ENCODE measurements at places on chromosomes 3 and 15.

DNA sequence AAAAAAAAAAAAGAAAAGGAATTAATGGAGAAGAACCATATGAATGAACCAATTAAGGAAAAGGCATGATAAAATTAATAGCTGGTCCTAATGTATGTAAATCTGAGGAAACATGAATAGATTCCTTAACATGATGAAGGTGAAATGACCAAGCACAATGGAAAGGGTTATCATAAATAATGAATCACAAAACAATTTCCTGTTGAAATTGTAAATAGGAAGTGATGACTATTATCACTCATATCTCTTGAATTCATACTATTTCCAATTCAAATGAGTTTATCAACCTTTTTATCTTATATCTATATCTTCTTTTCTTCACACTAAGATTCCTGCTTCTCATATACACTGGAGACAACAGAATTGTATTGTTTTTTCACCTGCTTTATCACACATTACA is 32.0 kb downstream of the AADACL2 start:
- DNase-seq = no peak

DNA sequence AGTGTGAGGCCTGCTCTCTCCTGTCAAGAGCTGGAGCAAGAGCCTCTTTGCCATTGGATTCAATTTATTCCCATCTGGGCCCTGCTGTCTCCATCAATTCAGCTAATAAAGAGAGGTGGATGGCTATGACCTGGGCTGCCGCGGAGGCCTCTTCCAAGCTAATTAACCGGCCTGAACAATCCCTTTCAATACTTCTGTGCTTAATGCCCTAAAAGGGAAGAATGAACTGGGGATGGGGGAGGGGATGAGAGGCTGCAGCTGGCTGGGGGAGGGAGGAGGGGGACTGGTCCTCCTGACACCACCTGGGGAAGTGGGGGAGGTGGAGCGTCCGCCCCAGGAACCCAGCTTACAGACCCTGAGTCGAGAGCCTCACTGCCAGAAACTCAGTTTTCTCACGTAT is 33.4 kb upstream of the PRR23E start:
- DNase-seq = no peak

GRCh38 chr3:140794507-140794906 is 116.6 kb downstream of the TRIM42 start:
- no peak for DNase-seq

DNA sequence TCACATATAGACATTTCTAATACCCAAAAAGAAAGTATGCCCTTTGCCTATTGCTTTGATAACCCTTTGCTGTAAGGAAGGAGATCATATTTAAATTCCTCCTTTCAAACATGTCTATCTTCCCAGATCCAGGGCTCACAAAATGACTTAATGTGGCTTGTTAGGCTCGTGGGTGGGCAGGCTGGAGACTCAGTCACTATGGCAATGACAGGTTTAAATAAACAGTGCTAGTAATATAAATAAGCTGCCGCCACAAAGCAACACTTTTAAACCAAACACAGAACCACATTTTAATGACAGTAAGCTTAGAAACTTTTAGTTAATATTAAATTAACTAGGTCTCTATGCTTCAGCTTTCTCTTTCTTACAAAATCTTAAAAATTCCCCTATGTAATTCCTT is 616.0 kb upstream of the NAALADL2 start:
- DNase-seq = no peak

- no peak for DNase-seq
These were observed 59.7 kb downstream of the CCDC33 start for GRCh38 chr15:74295800-74296199.

GRCh38 chr3:109806929-109807328 is 469.6 kb upstream of the DPPA4 start:
- DNase-seq = no peak

- no peak for DNase-seq
These were observed 317.6 kb upstream of the TBL1XR1 start for GRCh38 chr3:177514611-177515499.

DNA sequence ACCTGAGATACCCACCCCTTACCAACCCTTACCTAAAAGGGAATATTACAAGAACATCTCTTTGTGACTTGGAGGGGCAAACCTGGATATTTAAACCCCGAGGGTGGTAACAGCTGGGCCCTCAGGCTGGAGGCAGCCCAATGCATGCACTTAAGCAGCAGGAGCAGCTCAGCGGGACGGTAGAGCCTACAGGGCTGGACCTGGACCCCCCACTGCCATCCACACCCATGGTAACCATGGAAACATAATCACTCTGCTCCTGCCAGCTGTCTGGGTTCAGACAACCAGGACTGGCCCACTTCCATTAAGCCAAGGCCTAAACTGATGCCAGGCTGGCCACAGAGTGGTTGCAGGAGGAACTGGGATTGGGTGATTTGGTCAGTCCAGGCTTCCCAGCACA is 52.8 kb downstream of the ETFA start:
- no peak for DNase-seq

DNA sequence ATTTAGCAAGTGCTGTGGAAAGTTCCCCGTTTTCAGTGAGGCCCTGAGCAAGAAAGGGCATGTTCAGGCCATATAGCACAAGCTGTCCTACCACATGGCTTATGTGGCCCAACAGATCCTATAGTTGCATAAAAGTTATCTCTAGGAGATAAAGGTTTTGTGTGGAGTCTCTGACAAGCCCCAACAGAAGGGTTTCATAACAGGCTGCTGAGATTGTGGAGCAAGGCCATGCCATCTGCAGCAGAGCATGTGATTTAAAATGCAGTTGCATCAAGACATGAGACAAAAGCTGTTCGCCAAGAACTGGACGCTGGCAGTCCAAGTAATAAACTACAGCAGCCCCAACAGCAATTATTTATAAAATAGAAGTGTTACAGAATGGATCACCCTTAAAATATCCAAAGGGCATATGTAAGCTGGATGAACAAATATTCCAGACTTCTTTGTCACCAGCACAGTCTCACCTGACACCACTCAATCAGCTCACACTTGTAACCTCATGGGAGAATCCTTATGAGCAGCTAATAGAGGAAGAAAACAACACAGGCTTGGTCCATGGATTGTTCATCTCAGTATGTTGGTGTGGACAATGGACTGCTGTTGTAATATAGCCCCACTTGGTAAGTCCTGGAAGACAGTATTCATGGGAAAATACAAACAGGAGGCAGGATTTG is 14.4 kb upstream of the CLDN1 start:
- DNase-seq = no peak
